Breast epithelium (tissue), 4 donors: ENCODE measurements at places on chromosomes 2 and 18. TPM values are rescaled to one million over a fixed set of nuclear protein-coding genes. Genes with fewer than 3 reads are reported as not detected.

GRCh38 chr2:33083699-33084387 lies 137.1 kb downstream of the LTBP1 start:
- DNase-seq: no peak

Gene ASAP2
- 14.5 TPM for total RNA-seq

Gene ACOXL
- not detected for total RNA-seq

Gene CYP27C1
- 0.29 TPM for total RNA-seq

DNA sequence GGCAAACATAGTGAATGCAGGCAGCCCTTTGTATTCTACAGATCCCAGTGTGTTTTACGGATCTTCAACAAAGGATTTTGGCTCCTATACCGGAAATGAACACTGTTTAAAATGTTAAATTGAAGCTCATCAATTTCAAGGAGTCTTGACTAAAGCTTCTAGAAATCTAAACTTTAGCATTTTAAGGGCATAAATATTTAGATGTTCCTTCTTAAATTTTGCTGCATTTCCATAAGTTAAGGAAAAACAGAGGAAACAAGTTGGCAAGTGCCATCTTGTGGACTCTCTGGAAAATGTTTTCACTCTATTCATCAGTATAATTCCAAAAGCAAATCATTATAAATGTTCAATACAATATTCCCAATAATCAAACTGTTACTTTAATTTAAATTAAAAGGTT lies 19.6 kb downstream of the CHN1 start:
- DNase-seq: no peak

DNA sequence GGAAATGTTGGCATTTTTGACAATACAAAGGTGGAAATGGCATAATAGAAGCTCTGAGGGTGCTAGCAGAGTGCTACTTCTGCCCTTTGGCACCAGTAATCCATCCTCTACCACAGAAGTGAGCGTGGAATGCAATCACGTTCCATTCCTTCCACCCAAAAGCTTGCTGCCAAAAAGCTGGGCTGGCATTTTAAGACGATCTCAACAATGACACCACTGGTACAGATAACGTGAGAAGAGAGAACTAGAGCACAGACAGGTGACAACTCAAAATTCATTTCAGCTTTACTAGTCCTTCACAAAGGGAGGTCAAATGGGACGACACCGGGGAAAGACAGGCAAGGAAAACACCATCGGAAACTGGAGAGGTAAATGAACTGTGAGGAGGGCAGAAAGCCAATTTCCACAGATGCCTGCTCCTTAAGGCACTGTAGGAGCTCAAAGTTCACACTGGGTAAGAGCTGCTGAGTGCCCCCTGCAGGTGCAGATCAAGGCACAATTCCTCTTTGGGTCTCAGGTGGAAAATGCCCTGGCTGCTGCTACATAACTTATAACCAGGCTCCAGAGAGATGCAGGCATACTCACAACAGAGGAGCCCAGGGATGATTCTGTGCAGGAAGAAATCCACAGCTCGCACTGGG lies 50.7 kb upstream of the RNU4ATAC start:
- no peak for DNase-seq

DNA sequence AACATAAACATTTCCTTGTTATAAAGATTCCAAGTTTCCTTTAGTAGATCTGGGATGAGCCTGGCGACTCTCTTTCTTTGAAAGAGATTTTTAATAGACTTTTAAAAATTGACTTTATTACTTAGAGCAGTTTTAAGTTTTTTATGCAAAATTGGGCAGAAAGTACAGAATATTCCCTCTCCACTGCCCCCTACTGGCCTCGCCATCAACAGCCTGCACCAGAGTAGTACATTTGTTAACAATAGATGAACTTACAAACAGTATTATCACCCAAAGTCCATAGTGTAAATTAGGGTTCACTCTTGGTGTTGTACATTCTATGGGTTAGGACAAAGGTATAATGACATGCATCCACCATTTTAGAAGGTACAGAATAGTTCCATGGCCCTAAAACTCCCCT lies 3.9 kb downstream of the MAP3K19 start:
- no peak for DNase-seq

Gene TMEFF2
- total RNA-seq: not detected

Gene COPS8
- 103 TPM for total RNA-seq

Gene RIT2
- not detected for total RNA-seq
